ENCODE measurements at places on chromosomes 13 and 19.

- no peak for DNase-seq
These were observed 52.0 kb upstream of the C13orf46 start for GRCh38 chr13:114025714-114026431.

DNA sequence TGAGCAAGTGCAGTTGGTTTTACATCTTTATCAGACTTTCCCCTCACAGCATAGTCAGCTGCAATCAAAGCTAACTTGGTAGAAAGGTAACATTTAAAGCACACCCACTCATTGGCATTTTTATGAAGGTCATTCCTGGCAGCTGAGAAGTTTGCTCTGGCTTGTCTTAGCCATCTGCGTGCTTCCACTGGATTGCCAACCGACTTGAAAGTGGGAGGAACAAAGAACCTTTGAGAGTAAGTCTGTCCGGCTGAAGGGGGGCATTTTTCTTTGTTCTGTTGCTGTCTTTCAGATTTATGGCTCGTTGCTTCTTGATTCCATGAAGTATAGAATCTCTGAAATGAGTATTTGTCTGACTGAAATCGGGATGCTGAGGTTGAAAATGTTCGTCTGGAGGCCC lies 103.1 kb downstream of the SACS start:
- DNase-seq: no peak

- DNase-seq: no peak
These were observed 421 bp downstream of the TNPO2 start for GRCh38 chr19:12723381-12723640.

DNA sequence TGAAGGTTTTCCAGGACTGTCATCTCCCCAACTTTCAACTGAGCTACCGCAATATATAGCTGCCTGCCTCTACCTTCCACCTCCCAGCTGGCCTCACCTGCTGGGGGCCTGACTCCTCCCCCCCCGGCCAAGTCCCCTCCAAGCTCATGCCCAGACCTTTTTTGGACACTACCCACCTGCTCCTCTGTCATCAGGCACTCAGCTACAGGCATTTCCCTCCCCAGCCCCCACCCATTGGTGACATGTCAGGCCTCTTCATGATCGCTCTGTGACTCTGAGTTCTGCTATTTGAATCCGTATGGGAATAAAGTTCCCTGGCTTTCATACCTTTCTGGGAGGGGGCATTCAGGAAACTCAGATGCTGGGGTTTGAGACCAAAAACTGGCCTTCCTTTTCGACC lies 1.8 kb downstream of the PRKACA start:
- DNase-seq: no peak

DNA sequence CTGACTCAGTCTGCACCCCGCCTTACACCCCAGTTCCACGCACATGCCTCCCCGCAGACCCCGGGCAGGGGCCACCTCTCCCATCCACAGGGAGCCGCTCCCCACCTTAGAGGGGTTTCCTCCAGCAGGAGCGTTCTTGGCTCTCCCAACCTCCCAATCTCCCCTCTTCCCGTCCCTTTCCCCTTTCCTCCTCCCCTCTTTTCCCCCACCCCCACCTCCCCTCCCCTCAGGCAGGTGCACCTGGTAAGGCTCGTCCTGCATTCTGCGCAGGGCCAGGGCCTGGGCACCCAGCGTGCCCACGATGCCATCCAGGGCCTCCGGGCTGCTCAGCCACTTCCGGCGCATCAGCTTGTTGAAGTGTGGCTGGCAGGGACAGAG lies 27.3 kb downstream of the EXOC3L2 start:
- DNase-seq: no peak

GRCh38 chr19:42657556-42657955 lies 62.8 kb upstream of the CEACAM8 start:
- no peak for DNase-seq

DNA sequence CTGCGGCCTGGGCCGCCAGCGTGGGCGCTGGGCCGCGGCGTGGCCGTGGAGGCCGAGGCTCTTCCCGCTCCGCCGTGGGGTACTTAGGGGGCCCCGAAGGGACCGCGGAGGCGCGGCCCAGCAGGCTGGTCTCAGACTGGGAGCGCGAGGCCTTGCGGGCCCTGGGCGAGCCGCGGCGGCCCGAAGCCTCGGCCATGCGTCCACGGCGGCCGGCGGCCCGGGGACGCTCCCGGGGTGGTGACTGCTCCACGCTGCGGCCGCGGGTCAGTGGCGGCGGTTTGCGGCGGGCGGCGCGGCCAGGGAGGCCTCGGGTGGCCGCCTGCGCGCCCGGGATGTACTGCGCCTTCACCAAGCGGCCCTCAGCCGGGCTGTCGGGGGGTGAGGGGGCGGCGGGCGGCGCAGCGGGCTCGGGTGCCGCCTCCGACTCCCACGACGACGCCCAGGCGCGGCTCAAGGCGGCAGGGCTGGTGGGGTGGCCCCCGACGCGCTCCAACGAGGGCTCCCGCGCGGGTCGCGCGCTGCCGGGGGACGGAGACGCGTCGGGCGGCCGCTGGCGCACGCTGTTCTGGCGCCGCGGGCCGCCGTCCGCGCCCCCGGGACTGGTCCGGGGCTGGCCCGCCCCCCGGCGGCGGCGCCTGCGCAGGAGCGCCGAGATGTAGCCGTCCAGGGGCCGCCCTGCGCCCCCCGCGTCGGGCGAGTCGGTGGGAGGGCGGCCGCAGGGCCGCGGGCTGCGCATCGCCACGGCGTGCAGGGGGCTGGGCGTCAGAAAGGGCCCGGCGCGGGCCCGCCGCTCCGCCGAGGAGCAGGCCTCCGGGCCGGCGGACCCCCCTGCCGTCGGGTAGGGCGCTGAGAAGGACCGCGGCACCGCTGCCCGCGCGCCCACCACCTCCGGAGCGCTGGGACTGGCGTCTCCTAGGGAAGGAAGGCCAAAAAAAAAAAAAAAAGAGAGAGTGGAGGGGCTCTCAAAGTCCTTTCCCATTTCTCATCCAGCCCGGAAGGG lies 11.7 kb downstream of the DACT3 start:
- DNase-seq: no peak

Data from T-helper 1 cell (primary cell).